C1 segment of cervical spinal cord (tissue), 14 donors: ENCODE measurements at places on chromosomes 11 and 22.

DNA sequence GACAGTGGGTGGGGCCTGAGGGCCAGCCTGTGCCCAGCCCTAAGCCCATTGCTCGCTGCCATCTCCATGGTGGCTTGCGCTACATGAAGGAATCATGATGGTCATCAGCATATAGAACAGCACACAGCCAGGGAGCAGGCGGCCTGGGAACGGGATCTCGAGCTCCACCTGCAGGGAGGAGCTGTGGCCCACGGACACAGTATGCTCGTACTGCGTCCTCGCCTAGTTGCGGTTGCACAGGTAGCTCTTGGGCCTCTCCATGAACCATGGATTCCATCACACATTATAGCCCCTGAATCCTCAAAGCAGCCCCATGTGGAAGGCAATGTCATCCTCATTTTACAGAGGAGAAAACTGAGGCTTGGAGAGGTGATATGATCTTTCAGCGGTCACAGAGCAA is 15.1 kb downstream of the SEC14L4 start:
- DNase-seq: no peak

DNA sequence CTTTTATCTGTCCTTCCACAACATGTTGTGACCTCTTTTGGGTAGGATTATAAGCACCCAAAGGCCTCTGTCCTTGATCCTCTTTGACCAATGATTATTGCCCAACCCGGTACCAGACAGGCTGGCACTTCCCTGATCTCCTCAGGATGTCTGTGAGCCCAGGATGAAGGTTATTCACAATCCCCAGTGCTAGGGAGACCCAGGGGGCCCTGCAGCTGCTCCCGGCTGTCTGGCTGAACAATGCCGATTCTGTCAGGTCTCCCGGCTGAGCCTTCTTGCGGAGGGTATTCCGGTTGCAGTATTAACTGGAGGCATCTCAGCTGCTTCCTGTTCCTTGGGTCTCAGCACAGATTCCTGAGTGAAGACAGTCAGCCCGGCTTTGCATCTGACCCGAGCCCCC is 71.2 kb upstream of the CDON start:
- no peak for DNase-seq

DNA sequence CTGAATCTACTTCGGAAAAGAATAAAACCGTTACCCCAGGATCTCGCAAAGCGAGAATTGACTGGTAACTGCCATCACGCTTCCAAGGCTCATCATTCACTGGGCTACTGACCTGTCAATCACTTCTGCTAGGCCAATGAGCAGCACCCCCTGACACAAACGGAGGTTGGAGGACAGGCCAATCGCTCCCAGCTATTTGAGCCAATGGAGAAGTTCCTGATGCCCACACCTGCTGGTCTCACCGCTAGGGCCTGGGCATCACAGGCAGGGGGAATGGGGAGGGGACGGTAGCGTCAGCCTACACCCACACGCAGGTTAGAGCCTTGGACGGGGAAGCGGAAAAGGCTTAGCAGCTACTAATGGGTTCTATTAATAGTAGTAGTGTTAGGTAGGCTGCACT is 56.7 kb upstream of the CHST1 start:
- no peak for DNase-seq

- DNase-seq: no peak
Measured at GRCh38 chr22:27196606-27197005, 539.2 kb downstream of the MIAT start.

DNA sequence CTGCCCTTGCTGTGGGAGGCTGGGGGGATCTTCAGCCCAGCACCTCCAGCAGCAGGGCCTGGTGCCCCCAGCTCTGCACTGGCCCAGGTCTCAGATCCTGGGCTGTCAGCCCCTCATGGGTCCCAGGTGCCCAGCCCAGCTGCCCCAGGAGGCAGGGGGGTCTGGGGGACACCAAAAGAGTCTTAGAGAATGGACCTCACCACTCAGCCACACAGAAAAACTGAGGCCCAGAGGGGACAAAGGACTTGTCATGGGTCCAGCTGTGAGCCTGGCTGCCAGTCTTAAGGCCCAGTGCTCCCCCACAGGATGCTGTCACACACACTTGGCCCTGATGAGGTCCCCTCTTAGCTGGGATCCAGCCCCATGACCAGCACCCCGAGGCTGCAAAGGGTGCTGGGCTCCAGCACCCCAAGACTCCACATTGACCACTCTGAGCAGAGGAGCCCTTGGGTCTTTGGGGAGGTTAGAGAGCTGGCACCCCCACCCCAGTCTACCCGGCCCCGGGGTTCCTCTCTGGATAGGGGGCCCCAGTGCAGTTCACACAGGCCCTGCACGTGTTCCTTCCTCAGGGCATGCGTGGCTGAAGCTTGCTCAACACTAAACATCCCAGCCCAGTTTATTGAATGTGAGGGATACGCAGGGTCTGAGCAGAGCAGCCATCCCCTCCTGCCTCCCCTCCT is 54.4 kb downstream of the IGLL5 start:
- no peak for DNase-seq

GRCh38 chr11:119093942-119094815 is 7.5 kb downstream of the DPAGT1 start:
- peak; percentile 35 for DNase-seq

GRCh38 chr22:37454857-37455686 is 27.8 kb upstream of the ELFN2 start:
- DNase-seq: no peak

GRCh38 chr22:40512426-40513136 is 123.9 kb downstream of the MRTFA start:
- no peak for DNase-seq

GRCh38 chr11:70073871-70074371 is 4.2 kb upstream of the ANO1 start:
- no peak for DNase-seq
